ENCODE measurements at places on chromosomes 7 and 10.

- no peak for DNase-seq
Observed at GRCh38 chr10:853017-853416, 78.5 kb downstream of the LARP4B start.

GRCh38 chr7:95503271-95504131, 17.8 kb downstream of the ASB4 start:
- no peak for DNase-seq

DNA sequence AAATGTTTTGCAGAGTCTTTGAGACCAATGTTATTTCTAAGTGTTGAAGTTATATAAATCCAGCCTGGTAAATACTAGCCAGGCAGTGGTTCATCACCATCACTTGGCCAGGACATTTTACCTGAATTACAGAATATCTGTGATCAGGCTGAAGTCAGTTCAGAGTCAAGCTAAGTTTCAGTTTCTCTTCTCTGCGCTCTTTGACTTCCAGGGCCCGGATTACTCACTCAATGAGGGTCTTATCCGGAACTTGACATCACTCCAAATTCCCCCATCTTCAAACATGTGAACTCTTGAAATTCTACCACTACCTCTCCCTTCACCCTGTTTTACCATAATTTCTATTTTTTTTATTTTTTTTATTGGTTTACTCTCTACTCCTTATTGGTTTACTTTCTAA, 36.6 kb upstream of the CCAR1 start:
- DNase-seq = no peak

DNA sequence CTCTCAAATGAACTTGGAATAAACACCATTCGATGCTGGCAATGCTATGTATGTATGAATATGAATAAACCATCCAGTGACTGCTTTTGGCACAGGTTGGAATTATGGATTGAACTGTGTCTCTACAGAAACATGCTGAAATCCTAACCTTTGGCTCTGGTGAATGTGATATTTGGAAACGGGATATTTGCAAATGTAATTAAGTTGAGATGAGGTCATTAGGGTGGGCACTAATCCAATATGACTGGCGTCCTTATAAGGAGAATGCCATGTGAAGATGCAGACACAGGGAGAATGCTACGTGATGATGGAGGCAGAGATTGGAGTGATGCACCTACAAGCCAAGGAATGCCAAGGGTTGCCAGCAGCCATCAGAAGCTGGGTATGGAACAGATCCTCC, 3.4 kb upstream of the ACTR3B start:
- DNase-seq = no peak

DNA sequence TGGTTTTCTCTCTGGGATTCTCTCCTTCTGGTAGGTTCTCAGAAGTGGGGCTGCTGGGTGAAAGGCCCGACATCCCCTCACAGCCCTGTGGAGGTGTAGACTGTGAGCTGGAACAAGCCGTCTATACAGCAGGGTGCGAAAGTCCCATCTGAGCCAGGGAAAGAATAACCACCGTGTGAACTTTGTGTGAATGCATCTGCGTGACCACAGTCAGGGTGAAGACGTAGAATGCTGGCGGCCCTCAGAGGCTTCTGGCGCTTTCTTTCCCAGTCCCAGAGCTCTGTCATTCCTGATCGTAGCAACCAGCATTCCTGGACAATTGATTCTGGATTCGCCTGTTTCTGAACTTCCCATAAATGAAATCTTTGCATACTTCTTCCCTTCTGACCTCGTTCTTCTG, 30.0 kb downstream of the ELFN1 start:
- no peak for DNase-seq

DNA sequence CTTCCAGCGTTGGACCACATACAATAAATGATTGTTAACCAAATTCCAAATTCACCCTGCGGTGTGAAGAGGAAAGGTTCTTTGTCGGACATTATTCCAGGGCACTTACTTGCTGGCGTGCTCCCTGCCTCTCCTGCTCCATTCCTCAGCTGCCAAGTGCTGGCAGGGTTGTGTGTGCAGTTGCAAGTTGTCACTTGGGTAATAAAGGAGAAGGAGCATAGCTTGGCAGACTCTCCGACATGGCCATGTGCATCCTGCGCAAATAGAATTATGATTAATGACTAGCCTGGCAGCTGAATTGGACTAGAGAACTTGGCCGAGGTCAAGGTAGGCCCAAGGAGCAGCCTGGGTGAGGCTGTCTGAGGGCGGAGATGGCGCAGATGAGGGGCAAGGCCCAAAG, 92.3 kb upstream of the ELMO1 start:
- no peak for DNase-seq

DNA sequence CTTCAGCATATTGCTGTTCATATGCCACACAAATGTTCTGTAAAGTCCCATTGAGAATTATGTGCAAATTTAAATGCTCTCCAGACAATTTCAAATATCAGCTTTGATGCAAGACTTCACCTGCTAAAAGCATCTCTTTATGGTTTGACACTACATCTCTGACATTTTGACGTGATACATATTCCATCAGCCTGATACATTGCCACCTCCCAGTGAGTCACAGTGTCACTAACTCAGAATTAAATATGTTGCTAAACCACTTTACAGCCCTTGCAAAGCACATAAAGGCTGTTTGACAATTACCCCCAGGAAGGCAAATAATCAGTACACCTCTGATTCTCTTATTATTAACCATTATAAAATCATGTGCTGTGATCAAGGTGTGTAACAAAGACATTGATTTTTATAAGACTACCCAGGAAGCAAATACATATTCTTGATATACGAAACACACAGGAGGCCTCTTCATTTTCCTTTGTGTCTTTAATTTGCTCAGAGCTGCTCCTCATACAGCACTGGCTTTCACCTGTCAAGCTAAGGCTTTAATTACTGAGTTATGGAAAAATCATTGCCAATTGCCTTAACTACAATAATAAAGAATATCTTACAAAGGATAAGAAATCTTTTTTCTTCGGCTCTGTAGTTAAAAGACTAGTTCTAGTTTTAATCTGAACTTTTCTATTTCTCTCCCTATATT, 547.5 kb upstream of the C7orf33 start:
- no peak for DNase-seq

- DNase-seq = no peak
Observed at GRCh38 chr10:59622320-59623132, 87.1 kb downstream of the SLC16A9 start.

GRCh38 chr7:143988976-143989745, 11.0 kb upstream of the OR6B1 start:
- no peak for DNase-seq

Measured in DMS 273 treated with DMSO at 0.1 percent for 48 hours (cell line).